ENCODE measurements at places on chromosomes 6 and 20.

GRCh38 chr20:36645998-36646397, at the start of gene SLA2:
SLA2 (minus strand) TSS chr20:36646196; CDS start chr20:36641335, 4,861 bp downstream.
- no peak for DNase-seq

DNA sequence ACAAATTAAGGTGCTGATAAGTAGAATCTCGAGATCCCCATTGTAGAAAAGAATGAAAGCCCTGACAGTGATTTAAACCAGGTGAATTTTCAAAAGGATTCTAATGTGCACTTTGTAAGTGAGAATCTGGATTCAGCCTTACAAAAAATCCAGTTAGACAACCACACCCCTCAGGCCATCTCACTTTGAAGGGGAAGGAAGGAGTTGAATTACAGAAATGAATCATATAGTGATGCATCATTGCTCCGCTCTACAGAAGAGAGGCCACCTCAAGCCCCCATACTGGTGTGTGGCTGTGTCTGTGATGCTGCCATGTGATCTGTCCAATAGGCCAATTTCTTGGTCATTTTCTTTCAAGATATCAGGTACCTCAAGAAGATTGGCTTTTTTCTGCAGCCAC, 85.5 kb upstream of the NT5E start:
- no peak for DNase-seq

DNA sequence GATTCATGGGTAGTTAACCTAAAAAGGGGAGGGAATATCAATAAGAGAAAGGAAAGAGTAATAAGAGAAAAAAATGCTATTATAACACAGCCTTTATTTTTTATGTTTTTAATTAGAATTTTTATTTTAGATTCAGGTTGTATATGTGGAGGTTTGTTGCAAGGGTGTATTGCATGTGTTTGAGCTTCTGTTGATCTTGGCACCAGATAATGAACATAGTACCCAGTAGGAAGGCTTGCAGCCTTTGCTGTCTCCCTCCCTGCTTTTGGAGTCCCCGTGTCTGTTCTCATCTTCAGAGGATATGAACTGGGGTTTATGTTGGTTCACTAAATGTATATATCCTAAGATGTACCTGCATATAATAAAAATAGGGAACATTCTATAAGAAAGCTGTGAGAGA, 250.0 kb downstream of the UST start:
- DNase-seq = no peak

GRCh38 chr6:45657226-45657625, 279.5 kb upstream of the SUPT3H start:
- no peak for DNase-seq

DNA sequence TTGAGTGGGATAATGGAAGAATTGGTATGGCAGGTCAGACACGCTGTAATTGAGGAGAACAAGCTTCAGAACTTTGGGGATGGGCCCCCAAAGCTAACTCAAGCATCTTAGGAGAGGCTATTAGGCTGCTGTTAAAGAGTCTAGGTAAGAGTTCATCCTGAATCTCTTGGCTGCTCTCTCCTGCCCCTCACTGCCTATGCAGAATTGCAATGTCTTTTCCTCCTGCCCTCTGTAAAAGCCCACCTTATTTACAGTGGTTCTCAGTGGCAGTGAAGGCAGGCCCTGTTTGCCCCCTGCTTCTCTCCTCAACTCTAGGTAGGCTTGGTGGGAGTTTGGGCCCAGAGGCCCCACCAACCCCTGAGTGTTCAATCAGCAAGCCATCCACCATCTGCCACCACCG, 55.0 kb downstream of the LYRM2 start:
- DNase-seq = no peak

DNA sequence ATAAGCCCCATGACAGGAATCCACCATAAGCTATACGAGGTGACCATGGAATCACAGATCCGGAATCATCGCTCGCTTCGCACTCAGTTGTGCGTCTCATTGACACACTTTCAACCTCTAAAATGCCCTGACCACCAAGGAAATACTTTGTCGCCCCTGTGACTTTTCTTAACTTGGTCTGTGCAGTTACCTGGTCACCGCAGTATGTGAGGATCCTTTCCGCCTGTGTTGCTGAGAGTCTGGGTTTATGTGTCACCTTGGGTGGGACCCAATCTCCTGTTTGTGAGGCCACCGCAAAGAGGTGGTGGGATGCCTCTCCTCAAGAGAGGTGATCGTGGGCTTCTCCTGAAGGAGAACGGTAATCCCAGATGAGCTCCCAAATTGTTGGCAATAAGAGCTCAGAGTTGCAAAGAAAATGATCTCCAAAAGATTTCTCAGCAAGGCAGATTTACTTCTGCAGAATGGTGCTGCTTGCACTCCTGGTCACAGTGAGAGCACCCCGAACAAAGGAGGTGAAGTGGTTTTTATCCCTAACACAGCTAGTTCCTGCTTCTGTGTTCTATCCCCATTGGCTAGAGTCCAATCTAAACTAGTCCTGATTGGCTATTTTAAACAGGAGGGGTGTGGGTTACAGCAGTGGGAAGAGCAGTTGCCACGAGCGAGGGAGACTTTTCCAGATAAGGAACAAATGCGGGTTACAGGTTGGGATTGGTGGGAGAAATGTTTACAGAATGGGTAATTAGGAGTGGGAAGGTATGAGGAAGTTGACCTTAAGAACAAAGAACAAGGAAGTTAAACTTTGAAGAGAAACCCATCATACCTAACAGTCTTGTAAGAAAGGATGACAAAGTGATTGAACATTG, 9.1 kb upstream of the ZNFX1 start:
- DNase-seq = no peak

- DNase-seq = no peak
Observed at GRCh38 chr6:100305209-100305869, 159.4 kb downstream of the SIM1 start.

DNA sequence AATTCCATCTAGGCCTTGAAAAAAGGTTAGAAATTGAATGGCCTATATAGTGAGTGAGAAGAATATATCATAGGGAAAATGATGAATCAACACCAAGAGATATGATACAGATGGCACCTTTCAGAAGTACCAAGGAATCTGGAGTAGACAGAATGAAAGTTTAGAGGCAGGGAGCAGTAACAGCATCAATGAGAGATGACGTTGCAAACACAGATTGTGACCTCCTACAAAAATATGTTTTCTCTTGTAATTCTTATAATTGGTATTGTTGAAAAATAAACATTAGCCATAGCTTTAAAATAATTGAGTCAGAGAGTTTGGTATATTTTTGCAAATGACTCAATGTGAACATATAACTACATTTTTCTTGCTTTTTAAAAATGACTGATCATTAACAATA, 1223.1 kb upstream of the GJE1 start:
- no peak for DNase-seq

GRCh38 chr6:45132059-45132458, 196.1 kb upstream of the RUNX2 start:
- DNase-seq = no peak

DNA sequence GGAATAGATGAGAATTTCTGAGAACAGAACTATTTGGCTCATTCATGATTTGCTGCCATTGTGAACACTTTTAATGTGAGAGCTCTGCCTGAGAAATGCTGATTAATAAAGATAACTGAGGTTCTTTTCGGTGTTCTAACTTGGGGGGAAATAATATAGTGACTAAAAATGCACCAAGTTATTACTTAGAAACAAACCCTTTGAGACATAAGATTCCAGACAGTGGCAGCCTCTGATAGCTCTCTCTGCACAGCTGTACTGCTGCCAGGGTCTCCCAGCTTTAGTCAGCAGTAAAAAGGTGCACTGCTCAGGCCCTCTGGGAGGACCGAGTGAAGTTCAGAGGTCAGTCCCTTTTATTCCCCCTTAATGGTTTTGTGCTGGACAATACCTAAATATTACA, 2.5 kb upstream of the PRDM1 start:
- DNase-seq = no peak

DNA sequence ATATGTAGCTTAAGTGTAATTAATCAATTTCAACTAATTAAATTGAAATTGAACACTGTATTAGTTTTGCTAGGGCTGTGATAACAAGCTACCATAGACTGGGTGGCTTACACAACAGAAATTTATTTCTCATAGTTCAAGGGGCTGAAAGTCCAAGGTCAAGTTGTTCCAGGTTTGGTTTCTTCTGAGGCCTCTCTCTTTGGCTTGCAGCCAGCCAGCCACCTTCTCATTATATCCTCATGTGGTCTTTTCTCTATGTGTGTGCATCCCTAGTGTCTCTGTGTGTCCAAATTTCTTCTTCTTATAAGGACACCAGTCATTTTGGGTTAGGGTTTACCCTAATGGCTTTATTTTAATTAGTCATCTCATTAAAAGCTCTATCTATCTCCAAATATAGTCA, 611.7 kb downstream of the UTRN start:
- no peak for DNase-seq

GRCh38 chr20:59692139-59692538, 87.8 kb downstream of the PHACTR3 start:
- DNase-seq = no peak

DNA sequence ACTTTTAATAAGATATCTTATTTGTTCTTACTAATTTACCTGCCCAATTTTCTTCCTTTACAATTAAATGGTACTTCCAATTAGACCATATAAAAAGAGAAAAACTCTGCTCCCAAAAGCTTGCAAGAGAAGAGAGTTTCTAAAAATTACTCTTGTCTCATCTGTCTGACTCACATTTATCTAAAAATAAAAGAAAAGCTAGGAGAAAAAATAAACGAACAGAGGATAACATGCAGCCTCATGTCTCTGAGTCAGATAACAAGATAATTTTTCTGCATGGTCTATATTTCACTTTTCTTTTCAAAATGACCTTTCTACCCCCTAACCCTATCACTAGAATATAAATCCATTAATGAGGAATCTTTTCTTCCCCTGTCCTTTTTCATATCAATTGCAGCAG, 127.2 kb upstream of the TCF21 start:
- DNase-seq = no peak

GRCh38 chr20:19185083-19185482, 27.4 kb upstream of the SLC24A3 start:
- DNase-seq = no peak

DNA sequence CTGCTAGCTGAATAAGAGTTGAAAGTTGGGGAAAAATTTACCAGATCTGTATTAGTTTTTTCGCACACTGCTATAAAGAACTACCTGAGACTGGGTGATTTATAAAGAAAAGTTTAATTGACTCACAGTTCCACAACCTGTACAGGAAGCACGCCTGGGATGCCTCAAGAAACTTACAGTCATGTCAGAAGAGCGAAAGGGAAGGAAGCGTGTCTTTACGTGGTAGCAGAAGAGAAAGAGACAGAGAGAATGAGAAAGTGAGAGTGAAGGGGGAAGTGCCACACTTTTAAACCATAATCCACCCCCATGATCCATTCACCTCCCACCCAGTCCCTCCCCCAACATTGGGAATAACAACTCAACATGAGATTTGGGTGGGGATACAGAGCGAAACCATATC, 79.6 kb downstream of the KHDC1L start:
- no peak for DNase-seq

- DNase-seq = no peak
Observed at GRCh38 chr6:38942965-38943364, 105.6 kb upstream of the GLP1R start.

GRCh38 chr20:3126527-3126859, 33.2 kb downstream of the FASTKD5 start:
- no peak for DNase-seq

DNA sequence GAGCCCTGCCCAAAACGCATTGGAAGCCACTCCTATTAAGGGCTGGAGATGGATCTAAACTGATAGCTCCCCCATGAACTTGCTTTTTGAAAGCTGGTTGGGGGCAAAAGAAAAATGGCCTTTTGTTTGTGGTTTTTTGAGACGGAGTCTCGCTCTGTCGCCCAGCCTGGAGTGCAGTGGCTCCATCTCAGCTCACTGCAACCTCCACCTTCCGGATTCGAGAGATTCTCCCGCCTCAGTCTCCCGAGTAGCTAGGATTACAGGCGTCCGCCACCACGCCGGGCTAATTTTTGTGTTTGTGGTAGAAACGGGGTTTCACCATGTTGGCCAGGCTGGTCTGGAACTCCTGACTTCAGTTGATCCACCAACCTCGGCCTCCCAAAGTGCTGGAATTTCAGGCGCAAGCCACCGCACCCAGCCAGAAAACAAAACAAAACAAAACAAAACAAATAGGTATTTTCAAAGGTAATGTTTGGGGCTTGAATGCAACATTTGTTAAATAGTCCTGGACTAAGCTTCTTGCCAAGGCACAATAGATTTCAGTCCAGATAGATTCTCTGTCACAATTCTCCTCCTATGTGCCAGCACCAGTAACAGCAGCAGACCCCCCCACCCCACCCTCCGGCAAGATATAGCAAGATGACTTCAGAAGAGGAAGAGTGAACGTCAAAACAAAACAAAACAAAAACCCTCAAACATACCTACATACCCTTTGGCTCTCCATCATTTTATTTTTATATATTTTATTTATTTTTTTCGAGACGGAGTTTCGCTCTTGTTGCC, 26.5 kb upstream of the ABT1 start:
- no peak for DNase-seq

DNA sequence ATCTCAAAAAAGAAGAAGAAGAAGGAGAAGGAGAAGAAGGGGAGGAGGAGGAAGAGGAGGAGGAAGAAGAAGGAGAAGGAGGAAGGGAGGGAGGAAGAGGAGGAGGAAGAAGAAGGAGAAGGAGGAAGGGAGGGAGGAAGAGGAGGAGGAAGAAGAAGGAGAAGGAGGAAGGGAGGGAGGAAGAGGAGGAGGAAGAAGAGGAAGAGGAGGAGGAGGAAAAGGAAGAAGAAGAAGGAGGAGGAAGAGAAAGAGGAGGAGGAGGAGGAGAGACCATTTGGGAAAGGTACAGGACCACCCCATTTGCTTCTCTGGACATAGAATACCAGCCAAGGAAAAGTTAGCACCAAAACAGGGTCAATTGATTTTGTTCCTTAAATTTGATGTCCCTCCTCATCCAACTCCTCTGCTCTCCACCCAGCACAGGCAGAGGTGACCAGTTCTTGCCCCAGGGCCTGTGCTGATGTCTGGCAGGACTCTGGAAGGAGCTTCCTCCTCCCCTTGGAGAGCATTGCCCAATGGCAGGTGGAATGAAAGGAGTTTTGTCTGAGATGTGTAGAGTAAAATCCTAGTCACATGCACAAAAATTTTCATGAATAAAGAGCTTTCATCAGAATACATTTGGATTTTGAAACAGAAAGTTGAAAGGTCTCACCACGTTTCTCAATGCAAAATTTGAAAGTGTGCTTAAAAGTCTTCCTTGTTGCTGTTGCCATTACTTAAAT, 182.9 kb downstream of the LY86 start:
- no peak for DNase-seq

DNA sequence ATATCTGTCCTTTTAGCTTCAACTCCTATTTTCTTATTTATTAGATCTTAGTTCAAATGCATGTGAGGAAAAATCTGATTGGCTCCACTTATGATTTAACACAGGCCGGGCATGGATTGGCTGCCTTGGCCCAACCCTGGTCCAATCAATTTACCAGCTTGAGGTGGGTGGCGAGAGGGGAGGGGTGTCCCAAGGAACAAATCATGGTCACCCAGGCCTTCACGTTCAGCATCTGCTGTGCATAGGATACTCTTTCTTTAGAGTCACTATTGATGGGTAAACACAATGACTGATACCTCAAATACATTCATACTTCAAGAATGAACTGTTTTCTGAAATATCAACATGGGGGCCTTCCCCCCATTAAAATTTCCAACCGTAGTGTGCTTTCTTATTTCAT, 14.9 kb upstream of the BACH2 start:
- DNase-seq = no peak

Data from head of caudate nucleus (tissue), 42 donors.